ENCODE measurements at places on chromosomes 4 and X.

GRCh38 chrX:63918611-63919010, 133.6 kb upstream of the ARHGEF9 start:
- no peak for DNase-seq

GRCh38 chr4:137116144-137116543, 416.1 kb downstream of the PCDH18 start:
- no peak for DNase-seq

DNA sequence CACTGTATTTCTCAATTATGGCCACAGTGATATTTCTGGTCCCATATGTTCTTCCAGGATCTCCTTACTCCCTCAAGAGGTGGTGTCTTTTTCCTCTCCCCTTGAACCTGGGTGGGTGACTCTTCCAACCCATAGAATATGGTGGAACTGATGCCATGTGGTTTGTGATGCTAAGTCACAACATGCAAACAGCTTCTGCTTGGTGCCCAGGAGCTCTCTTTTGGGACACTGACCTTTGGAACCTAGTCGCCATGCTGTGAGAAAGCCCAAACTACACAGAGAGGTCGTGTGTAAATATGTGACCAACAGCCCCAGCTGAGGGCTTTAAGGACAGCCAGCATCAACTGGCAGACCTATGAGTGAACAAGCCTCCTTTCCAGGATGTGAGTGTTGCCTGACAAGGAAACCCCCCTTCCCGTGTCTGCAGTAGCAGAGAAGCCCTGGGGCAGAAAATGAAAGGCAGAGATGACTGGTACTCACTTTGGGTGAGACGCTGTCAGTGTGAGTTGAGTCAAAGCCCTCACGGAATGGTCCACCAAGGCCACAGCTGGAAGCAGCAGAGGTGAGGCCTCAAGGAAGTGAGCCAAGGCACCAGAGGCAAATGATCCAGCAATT, 223.4 kb downstream of the BCOR start:
- no peak for DNase-seq

- DNase-seq: no peak
Measured at GRCh38 chr4:80171656-80172055, 25.6 kb upstream of the PRDM8 start.

DNA sequence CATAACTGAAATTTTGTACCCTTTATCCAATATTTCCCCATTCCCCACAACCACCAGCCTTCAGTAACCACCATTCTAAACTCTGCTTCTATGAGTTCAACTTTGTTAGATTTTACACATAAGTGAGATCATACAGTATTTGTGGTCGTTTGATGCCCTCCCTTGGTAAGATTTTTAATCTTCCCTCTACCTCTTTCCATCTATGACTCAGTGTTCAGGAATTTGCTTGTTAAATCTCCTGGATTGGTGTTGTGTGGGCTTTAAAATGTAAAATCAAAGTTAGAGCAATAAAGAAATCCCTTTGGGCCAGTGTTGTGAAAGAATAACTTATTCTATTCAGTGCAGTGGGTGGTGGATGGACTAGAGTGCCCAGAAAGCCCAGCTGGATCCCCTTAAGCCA, 37.4 kb downstream of the SLC16A2 start:
- DNase-seq: no peak

DNA sequence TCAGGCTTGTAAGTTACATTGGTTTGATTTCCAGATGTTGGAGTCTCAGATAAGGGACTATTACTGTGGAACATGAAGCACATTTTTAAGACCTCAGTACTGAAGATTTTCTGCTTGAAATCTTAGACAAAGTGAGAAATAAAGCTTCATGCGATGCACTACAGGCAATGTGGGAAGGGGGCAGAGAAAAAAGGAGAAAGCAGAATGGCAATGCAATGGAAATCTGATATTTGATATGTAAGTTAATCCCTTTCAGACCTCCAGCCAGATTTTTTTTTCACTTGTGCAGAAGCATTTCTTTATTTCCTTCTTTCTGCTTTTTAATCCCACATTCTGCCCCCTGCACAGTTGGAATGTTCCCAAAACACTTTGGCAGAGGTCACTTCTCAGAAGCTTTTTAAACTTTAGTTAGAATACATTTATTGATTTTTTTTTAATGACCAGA, 174.3 kb downstream of the ADGRL3 start:
- DNase-seq: no peak

DNA sequence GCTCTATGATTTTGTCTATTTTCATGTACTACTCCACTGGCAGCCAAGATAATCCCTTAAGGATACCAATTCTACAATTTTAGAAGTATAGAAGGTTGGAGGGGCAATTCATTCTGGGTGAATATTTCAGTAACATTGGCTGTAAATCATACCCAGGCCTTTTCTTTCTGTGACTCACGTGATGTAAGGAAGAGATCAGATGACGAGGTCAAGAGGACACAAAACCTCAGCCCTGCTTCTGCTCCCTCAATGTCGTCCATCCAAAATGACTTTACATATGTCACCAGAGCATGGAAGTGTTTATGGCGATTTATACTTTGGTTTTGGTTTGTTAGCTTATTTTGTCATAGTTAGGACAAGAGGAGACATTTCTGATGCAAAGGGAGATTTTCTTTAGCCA, 70.7 kb upstream of the SLC4A4 start:
- DNase-seq: no peak

GRCh38 chr4:176856421-176856820, 63.7 kb upstream of the VEGFC start:
- DNase-seq: no peak

- no peak for DNase-seq
Measured at GRCh38 chr4:121192480-121192879, 28.4 kb upstream of the TNIP3 start.

GRCh38 chr4:48518143-48518542, 28.1 kb downstream of the ZAR1 start:
- no peak for DNase-seq

GRCh38 chrX:155169881-155170280, 46.4 kb upstream of the VBP1 start:
- DNase-seq: no peak

- no peak for DNase-seq
Measured at GRCh38 chr4:157165935-157166610, 54.5 kb upstream of the GRIA2 start.

GRCh38 chrX:103517246-103517645, 2.0 kb downstream of the RAB40A start:
- DNase-seq: no peak

DNA sequence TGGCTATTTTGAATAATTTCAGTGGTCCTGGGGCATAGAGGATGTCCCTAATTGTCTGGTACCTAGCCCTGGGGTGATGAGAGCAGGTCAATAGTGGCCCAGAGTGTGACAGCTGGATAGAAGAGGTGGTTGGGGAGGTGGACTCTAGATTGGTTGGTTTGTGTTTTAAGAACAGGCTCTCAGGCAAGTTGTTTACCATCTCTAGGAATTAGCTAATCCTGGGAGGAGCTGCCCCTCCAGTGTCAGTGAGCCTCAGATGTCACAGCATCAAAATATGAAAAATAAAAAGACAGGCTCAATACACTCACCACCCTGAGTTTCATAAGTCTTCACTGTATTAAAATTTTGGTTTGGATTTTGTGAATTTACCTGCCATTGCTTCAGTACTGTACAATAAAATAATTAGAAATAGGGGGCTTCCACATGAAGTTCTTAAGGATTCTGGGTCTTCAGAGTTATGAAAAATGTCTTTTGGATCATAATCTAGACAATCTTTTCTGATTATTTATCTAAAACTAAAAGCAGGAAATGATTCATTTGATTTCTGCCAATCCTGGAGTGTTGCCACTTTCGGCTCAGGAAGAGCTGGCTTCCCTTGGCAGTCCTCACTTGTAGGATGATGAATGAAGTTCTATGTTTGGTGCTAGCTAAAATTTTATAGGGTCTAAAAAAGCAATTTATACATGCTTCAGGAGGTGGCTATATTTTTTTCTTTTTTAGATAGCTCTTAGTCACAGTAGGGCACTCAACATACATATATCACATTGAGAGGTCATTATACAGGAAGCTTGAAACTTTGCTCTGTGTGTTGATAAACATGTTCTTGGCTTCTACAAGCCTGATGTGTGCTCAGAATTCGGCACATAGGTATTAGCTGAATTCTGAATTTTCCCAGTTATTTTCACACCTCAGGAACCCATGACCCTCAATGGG, 395.1 kb downstream of the RAB28 start:
- no peak for DNase-seq

DNA sequence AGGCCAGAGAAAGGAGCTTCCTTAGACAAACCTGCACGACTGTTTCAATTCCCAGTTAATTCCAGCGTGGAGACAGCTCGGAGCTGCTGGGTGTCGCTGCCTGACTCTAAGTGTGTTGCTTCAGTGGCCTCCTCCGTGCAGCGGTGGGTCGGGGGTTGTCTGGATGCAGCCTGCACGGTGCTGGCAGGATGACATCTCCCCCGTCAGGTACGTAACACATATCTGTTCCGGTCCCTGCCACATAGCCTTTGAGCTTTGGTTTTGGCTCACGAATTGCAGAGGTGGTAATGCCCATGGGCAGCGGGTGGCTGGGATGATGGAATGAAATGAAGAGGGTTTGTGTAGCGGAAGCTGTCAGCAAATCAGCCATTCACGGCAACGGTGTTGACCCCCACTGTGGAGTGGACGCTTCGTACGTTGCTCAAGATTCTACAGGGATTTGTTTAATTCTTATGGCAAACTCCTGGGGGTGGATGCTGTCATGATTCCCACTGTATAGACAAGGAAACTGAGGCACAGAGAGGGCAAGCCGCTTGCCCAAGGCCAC, 33.7 kb upstream of the HMX1 start:
- DNase-seq: no peak

DNA sequence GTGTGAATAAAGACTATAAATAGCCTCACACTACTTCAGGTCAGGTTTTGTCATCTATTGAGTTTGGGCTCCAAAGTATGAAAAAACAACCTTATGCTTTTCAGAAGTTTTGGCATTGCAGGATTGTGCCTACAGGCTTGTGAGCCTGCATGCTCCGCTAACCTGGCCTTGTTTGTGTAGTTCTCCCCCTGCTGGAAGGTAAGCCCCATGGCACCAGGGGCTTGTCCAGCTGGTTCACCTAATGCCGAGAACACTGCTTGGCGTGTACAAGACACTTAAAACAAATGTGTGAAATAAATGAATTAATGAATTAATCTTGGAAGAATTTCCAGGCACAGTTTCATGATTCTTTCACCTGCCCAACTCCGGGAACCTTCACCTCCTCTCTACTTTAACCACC, 1.8 kb upstream of the HSD17B10 start:
- peak; percentile 40 for DNase-seq

DNA sequence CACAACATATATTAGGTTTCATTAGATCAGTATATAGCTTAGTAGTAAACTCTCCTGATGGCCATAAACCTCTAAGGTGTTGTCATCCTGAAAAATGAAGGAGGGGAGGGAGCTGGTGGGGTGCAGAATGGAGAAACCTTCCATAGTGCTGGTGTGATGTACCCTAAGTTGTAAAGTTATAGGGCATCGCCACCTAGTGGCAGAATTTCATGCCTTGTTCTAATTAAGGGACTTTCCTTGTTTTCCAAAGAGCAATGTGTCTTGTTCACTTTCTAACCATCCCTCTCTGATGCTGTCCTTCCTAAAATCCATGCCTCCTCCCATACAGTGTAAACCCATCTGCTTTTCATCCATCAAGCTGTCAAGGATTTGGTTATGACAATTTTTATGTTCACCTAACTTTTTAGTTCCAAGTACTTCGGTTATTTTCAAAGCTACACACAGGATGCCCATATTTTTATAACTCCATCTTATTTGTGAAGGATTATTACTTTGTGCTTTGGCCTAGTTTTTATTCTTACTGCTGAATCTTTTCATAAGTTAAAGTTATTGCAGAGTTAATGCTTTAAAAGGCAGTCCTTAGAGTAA, 4.5 kb downstream of the NBDY start:
- no peak for DNase-seq

DNA sequence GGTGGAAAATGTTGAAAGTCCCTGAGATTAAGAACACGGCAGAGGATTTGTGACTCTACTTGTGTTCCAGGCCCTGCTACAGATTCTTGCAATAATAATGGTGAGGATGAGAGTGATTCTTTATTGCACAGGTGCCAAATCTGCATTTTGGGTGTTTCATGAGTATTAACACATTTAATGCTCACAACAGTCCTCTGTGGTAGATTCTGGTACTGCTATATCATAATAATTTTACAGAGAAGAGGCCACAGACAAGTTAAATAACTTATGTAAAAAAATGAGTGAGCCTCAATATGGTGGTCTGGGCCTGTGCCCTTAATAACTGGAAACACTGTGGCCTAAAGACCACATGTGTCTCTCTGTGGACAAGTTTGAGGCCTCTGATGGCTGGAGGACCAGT, 124.3 kb downstream of the C4orf33 start:
- no peak for DNase-seq

GRCh38 chr4:125306533-125306932, 8.2 kb upstream of the FAT4 start:
- no peak for DNase-seq

DNA sequence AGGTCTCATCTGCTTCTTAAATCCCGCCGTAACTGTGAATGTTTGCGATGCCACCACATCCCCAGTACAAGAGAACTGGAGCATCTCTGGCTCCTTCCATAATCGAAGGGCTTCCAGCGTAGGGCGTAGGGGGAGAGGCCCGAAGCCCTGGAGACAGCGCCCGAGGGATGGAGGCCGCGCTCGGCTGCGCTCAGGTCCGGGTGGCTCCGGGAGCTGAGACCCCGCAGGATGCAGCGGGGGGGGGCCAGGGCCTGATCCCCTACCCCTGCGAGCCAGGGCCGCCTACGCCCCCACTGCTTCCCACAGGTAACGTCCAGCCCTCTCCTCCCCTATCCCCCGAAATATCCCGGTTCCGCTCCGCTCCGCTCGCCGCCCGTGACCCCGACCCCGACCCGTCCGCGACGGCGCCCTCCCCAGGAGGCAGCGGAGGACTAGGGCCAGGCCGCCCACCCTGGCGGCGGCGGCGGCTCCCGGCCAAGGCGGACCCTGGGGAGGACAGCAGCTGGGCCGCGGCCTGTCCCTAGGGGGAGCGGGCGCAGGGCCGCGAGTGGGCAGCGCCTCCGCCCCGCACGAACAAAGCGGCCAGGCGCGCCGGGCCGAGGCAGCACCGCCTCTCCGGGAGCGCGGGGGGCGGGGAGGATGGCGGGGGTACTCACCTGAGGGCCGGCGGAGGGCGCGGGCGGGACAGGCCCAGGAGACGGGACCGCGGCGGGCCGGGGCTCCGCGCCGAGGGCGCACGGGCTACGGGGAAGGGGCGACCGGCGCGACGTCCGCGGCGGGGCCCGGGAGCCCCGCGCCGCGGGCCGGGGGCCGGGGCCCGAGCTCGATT, 723 bp downstream of the WDFY3 start:
- DNase-seq: no peak

GRCh38 chrX:154750301-154751202, at the start of gene GAB3:
TSS of gene GAB3 (minus strand) at chrX:154751077. CDS start at chrX:154751025, 52 bp downstream.
- no peak for DNase-seq

DNA sequence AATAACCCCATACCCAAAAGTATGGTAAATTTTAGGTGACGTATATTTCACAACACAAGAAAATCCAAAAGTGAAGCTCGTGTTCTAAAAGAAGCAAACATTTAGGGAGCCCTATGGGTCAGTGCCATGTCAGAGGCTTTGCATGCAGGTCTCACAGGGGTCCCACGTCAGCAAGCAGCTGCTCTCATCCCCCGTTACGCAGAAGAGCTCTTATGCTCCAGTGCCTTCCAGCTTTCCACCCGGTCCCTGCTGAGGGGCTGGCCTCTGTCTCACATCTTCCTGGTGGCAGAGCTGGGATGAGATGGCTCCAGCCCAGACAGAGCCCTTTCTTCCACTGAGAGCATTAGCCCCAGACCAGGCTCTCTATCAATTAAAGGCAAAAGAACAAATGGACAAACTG, 82.0 kb downstream of the IRF2 start:
- DNase-seq: no peak

- DNase-seq: no peak
Measured at GRCh38 chr4:143076723-143077122, 108.0 kb upstream of the USP38 start.

GRCh38 chrX:109596015-109596414, 29.0 kb downstream of the KCNE5 start:
- DNase-seq: no peak
